Astrocyte of the hippocampus (primary cell): ENCODE measurements at places on chromosomes 11 and 22.

- DNase-seq, result no peak
Observed at GRCh38 chr11:8230178-8230859, 33.4 kb downstream of the LMO1 start.

GRCh38 chr11:1812801-1813200 lies 22.0 kb upstream of the SYT8 start:
- no peak for DNase-seq

DNA sequence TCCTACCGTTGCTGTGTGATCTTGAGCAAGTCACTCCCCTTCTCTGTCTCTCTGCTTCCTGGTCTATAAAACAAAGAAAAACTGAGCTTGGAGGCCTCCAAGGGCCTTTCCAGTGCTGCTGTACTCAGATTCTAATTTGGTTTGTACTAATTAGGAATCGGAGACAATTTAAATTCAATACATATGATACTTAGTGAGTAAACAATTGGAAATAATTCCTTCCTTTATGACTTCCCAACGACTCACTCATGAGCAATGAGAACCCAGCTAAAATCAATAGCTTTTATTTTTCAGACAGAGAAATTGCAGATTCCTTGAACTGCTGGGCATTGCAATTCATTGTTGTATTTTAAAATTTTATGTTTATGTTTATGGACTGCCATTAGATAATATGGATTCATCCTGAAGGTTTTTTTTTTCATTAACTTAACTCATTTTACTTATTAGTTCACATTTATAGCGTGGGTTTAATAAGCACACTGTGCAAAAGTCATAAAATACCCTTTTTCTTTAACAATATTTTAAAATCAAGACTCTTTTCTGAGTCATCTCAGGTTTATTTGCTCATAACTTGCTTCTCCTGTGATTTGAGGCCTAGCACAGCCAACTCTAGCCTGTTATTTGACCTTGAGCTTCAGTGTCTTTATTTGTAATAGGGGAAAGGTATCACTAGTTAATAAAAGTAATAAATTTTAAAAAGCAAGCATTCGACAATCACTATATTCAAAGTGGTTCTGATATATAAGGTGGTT lies 95.8 kb downstream of the TP53I11 start:
- DNase-seq, result no peak

DNA sequence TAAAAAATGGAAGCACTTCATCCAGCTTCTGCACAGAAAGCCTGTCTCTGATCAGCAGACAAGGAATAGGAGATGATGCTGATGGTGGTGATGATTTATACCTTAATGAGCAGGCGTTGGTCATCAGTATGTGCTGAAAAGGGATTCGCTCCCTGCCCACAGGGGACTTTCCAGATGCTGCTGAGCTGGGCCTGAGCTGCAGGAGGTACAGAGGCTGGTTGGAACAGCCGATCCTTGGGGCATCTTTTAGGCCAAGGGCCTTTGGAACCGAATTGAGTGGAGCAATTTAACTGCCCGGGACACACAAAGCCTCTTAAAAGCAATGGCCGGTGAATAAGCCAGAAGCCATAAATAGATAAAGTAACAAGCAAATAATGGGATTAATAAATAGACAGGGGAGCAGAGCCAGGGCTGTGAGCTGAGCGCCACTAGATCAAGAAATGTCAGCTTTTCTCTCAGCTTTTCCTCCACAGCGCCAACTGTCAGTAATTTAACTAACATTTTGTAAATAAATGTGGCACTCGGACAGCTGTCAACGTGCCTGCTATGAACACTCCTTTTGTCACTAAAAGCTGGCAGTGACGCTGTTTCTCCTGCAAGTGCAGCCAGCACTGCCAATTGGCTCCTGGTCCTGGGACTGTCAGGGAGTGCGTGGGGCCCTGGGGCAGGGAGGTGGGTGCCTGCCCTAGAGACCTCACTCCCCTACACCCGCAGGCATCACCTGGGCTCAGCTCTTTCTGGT lies 562.3 kb downstream of the NTM start:
- peak; percentile 11 for DNase-seq

- no peak for DNase-seq
Observed at GRCh38 chr22:22818861-22819855, 68.5 kb upstream of the IGLL5 start.

- no peak for DNase-seq
Observed at GRCh38 chr11:97722721-97723120, 1298.0 kb upstream of the CNTN5 start.

GRCh38 chr11:70399681-70400112 lies 1.4 kb downstream of the CTTN start:
- peak; percentile 98 for DNase-seq

- no peak for DNase-seq
Observed at GRCh38 chr22:27068121-27068520, 410.7 kb downstream of the MIAT start.

- no peak for DNase-seq
Observed at GRCh38 chr11:68970921-68971636, 9.7 kb downstream of the MRGPRD start.

DNA sequence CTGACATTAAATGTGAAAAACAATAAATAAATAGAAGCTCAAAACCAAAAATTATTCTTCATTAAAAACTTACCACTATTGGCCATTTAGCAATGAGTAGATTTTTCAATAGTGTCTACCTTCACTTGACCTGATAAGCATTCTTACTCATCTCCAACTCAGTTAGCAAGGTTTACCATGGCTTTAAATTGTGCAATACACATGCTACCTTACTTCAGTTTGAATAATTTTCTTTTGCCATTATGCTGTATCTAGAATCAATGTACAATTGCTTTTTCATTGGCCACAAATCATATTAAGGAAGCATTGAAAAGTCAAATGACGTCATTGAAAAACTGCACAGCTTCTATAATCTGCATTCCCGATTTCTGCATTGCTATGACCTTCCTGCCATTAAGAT lies 64.9 kb downstream of the SVIP start:
- DNase-seq, result no peak

DNA sequence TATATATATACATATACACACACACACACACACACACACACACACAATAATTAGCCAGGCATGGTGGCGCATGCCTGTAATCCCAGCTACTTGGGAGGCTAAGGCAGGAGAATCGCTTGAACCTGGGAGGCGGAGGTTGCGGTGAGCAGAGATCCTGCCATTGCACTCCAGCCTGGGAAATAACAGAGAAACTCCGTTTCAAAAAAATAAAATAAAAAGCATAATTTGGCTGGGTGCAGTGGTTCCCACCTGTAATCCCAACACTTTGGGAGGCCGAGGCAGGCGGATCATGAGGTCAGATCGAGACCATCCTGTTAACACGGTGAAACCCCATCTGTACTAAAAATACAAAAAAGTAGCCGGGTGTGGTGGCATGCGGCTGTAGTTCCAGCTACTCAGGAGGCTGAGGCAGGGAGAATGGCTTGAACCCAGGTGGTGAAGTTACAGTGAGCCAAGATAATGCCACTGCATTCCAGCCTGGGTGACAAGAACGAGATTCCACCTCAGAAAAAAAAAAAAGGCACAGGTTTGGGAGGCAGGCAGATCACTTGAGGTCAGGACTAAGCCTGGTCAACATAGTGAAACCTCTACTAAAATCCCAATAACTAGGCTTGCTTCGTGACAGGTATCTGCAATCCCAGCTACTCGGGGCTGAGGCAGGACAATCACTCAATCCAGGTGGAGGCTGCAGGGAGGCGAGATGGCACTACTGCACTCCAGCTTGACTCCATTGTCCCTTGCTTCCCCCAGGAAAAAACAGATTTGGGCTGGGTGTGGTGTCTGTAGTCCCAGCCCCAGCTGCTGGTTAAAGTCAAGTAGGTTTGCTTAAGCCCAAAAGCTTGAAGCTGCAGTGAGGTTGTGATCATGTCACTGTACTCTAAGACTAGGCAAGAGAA lies 11.8 kb upstream of the WDR74 start:
- DNase-seq, result no peak

DNA sequence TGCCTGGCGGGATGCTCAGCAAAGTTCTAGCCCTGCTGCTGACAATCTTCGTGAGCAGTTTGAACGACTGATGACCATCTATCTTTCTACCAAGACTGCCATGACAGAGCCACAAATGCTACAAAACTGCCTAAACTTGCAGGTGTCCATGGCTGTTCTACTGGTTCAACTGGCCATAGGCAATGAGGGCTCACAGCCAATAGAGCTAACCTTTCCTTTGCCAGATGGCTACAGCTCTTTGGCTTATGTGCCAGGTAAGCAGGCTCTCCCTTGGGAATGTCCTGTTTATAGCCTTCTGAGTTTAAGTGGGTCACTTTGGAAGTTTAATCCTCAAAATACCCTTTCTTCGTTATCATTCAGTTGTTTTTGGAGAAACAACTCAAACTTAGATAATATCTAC lies 20.1 kb downstream of the UBE4A start:
- no peak for DNase-seq

DNA sequence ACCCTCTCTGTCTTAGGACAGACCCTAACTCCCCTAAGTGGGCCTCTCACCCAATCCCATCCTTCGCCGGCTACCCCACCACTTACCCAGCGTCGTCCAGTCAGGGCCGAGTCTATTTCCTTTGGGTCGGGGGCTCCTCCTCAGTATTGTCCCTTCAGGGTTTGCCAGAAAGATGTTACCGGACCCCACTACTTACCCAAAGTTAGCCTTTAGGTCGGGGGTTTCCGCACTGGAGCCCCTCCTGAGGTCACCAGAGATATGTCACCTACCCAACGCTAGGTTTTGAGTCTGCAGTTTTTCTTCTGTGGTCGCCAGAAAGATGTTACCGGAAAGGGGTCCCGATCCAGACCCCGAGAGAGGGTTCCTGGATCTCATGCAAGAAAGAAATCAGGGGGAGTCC lies 17.9 kb upstream of the B4GALNT4 start:
- no peak for DNase-seq

GRCh38 chr11:108568195-108568858 lies 25.2 kb downstream of the EXPH5 start:
- DNase-seq, result no peak

DNA sequence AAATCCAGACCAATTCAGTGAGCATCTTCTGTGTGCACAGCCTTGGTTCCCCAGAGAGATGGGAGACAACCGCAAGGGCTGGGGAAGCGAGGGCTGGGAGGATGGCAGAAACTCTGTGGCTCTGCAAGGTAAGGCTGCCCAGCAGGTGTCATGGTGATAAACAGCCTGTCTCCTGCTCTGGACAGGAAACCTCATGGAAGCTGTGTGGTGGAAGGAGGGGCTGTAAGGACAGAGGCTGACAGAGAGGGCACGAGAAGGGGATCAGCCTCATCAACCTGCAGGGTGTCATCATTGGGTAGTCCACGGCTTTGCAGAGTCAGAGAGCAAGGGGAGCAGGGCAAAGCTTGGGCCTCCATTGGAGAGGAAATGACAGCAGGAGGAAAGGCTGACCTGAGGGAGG lies 138.4 kb upstream of the CADM1 start:
- no peak for DNase-seq

DNA sequence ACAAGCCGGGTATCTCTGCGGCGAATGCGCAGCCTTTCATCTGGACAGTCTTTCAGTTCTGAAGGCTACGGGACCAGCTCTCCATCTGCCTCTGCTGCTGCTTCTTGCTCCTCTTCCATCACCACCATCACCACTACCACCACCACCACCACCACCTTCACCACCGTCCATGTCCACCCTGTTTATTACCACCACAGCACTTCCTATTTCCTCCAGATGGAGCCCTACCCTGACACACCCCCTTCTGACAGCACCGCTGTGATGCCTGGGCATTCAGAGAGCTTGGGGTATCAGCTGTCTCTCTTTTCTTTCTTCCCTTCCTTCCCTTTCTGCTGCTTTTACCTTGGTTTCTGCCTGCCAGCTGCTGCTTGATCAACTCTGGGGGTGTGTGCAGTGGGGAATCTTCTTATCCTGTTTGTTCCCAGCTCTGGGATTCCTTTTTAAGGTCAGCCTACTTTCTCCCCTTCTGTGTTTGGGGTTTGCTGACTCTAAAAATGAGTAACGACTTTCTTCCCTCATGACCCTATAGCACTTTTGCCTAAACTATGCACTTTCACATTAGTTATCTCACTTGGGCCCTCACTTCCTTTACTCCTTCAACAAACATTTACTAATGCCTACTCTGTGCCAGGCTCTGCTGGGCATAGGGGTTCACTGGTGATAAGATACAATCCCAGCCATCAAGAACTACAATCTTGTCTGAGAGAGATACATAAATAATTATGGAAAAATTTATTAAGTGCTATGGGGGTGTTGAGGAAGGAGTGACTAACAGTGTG lies 7.8 kb upstream of the RRM1 start:
- no peak for DNase-seq

DNA sequence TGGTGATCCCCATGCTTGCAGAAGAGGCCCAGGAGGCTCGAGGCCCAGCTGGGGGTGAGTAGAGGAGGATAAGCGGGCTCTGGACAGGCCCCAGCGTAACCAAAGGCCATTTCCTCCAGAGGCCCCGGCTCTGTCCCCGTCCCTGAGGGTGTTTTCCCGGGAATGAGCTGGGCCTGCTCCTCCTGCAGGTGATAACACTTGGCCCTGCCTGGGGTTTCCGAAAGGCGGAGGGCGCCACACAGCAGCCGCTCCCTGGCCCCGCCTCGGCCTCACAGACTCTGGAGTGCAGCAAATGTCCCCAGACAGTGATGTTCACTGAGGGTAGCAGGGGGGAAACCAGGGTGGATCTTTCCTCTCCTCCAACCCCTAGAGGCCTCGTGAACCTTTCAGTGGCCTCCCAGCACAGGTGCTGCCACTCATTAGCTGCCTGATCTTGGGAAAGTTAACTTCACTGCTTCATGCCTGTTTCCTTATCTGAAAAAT lies 10.5 kb upstream of the MGAT3 start:
- no peak for DNase-seq

DNA sequence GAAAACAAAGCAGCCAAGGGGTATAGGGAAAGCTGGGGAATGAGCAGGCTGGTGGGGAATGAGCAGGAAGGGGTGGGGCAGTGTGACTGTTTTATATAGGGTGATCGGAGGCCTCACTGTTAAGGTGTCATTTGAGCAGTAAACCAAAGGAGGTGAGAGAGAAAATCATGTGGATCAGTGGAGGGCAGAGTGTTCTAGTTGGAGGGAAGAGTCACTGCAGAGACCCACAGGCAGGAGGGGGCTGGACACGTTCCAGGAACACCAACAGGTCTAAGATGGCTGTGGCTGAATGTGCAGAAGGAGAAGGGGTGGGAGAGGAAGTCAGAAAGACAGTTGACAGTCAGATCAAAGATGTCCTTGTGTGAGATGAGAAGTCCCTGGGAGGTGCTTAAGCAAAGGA lies 103.8 kb downstream of the ENTHD1 start:
- DNase-seq, result no peak

GRCh38 chr22:43085658-43086606 lies 3.3 kb downstream of the TTLL1 start:
- no peak for DNase-seq

DNA sequence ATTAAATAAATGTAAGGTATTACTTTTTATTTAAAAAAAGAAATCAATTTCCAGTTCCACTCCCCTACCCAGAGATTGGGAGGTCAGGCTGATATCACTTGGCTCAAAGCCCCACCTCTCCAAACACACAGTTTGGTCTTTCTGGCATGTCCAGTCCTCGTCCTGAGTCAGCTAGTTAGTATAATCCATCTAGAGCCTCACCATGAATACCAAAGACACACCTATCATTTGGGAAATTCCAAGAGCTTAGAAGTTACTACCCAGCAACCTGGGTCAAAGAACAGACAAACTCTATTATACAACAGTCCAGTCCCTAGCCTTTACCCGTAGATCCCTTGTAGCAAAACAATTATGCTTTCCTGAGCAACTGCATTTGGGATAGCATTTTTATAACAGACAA lies 9.4 kb downstream of the TREH start:
- no peak for DNase-seq

GRCh38 chr11:5288108-5288905 lies 13.4 kb downstream of the OR51B4 start:
- DNase-seq, result no peak
